Islet precursor cell (in vitro differentiated cells): ENCODE measurements at places on chromosomes 2 and 18.
A peak's percentile ranks its signal among the peaks of the same experiment; 100 is the strongest.

- no peak for DNase-seq
Observed at GRCh38 chr18:58125183-58125582, 81.2 kb downstream of the NEDD4L start.

DNA sequence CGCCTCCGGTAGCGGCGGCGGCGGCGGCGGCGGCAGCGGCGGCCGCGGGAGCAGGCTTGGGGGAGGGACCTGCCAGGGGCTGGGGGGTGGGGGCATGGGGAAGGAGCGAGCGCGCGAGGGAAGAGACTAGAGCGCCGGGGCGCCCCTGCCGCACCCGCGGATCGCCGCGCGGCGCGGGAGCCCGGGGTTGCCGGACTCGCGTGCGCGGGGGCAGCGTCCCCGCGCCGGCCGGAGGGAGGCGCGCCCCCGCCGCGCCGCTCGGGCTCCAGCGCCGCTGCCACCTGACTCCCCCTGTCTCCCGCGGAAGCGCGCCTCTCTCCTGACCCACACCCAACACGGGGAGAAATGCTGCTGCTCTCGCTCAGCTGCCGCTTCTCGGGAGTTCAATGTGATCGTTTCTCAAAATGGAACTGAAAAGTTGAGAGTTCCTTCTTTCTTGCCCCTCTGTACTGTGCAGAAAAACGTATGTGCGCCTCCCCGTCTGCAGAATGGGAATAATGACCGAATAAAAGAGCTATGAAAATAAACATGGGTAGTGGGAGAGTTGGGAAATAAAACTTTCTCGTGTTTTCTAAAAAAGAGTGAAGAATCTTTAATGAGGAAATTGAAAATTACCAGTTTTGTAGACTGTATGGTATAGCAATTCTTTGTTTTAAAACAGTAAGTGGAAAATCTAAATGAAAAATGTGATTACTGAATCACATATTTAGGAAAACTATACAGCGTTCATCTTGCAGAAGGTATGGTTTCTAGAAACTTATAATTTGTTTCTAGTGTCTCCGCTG, 455 bp upstream of the TLK1 start:
- peak; percentile 85 for DNase-seq

GRCh38 chr2:215940645-215941184, 72.6 kb downstream of the MREG start:
- DNase-seq, result no peak

GRCh38 chr2:138007431-138007830, 43.2 kb downstream of the HNMT start:
- no peak for DNase-seq

DNA sequence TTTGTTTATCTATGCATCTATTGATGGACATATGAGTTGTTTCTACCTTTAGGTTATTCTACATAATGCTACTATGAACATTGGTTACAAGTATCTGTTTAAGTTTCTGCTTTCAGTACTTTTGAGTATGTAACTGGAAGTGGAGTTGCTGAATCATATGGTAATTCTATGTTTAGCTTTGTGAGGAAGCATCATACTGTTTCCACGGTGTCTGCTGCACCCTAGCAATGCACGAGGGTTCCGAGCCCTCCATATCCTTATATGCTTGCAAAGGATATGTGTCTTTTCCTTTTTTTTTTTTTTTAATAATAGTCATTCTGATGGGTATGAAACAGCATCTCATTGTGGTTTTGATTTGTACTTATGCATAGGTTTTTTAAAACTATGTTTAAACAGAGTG, 83.7 kb downstream of the FMNL2 start:
- DNase-seq, result no peak

DNA sequence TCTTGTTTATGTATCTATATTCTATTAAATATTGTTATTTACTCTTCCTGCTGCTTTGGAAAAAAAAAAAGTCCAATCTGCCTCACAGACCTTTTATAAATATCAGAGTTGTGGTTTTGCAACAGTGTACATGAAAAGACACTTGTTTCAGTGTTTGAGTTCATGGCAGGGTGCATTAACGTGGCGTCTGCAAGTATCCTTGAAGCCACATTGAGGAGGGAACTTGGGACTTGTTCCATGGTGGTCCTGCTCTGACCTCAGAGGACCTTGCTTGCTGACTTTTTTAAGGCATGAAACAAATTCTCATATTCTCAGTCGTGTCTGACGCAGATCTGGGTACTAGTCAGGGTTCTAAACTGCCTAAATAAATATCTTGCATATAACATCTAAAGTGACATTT, 55.1 kb downstream of the CRIM1 start:
- no peak for DNase-seq

GRCh38 chr18:65227970-65228369, 522.8 kb upstream of the CDH7 start:
- DNase-seq, result no peak

DNA sequence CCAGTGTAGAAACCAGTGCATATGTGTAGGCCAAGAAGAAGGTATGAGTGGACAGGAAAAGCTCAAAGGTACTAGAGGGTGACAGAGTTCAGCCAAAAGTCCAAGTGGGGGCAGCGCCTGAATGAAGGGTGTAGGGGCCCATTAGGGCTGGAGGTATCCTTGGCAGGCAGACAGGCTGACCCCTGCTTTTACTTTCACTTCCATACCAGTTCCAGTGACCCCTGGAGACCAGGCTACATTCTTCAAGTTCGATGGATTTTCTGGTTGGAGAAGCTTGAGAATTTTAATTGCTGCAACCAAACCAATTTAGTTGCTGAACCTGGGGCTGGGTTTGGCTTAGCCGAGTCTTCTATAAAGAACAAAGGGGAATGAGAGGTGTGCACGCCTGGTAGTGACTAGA, 42.3 kb upstream of the MRPL33 start:
- DNase-seq, result peak; percentile 66

- peak; percentile 35 for DNase-seq
Observed at GRCh38 chr2:2799151-2799697, 468.1 kb upstream of the MYT1L start.

DNA sequence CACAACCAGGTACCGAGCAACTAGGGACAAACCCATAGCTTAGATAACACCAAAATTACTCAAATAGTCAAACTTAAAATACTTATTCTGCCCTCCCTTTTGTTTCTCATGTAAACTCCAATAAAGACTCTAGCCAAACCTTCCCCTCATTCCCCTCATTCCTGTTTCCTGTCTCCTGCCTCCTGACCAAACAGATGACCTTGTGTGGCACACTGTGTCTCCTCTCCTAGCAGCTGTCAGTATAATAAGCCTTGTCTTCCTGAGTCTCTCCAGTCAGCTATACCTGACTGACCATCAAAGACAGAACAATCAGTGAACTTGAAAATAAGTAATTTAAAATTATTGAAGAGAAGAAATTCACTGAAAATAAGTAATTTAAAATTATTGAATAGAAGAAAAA, 14.3 kb downstream of the SULT1C4 start:
- no peak for DNase-seq

DNA sequence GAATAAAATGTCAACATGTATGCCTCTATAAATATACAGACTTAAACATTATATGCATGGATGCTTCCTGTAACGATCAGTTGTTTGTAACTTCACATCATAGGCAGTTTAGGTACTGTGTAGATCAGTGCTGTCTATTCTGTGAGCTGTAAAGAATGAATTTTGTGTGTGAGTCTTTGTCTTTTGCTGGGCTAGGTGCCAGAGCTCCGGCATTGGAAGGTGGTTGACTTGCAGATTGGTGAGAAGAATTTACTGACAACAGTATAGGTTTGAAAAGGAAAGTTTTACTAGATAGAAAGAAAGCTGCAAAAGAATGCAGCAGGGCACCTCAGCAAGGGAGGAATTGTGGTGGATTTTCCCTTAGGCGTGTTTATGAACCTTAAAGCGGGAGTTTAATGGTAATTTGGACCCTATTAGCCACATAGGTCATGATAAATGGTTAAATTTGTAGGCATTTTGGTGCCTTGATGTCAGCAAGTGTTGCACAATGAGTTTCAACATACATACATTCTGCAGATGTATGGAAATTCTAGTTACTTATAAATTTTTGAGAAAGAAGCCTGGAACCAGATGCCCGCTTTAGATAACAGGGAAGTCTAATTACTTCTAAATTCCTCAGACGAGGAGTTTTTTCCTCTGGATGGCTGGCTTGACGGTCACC, 6.7 kb upstream of the QPCT start:
- peak; percentile 62 for DNase-seq

- DNase-seq, result no peak
Observed at GRCh38 chr18:69956665-69957620, 9.3 kb upstream of the CD226 start.

DNA sequence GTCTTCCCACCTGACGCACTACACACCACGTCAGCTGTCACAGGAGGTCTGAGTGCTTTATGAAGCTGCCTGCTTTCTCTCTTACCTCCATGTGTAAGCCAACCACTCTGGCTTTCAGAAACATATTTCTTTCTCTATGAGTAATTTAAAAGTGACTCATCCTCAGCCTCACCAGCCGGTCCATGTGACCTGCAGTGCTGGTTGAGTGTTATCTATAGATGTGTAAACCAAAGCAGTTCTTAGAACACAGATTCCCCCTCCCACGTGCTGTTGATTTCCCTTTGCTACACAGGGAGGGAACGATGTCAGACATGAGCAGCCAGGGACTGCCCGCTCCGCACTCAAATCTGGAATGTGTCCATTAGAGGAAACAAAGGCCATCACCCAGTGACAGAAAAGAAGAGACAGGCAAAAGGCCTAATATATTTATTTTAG, 157.8 kb downstream of the BCL2 start:
- peak; percentile 85 for DNase-seq

DNA sequence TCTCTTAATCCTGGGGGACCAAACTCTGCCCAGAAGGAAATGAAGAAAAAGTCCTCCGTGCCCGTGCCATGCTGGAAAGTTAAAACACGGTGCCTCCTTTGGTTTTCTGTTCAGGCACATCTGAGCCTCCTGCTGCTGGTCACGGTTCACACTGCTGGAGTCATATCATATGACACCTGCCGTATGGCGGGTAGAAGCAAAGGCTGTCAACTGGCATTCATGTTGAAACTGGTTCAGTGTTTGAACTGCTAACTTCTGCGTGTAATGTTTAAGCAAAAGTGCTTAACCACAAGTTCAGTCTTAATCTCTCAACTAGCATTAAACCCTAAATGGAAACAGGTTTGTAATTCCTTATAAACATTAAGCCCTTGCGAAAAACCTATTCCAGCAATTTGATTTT, 3.1 kb downstream of the STK39 start:
- no peak for DNase-seq

DNA sequence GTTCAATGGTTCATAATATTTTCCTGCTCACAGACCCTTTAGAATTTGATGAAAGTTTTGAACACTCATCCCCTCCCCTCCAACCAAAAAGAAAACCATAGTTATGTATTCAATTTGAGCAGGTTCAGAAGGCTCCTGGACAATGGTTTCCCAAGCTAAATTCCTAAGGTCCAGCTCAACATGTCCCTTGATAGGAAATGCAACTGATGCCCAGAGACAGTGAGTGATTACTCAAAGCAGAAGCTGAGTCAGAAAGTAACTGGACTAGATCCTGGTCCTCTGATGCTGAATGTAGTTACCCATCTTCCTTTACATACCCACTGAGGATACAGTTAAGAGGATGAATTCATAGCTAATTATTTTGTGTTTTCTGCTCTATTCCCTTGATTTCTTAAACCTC, 218.9 kb upstream of the NCKAP5 start:
- no peak for DNase-seq
